Mesothelial cell of epicardium (in vitro differentiated cells): ENCODE measurements at places on chromosomes 1 and 21.

DNA sequence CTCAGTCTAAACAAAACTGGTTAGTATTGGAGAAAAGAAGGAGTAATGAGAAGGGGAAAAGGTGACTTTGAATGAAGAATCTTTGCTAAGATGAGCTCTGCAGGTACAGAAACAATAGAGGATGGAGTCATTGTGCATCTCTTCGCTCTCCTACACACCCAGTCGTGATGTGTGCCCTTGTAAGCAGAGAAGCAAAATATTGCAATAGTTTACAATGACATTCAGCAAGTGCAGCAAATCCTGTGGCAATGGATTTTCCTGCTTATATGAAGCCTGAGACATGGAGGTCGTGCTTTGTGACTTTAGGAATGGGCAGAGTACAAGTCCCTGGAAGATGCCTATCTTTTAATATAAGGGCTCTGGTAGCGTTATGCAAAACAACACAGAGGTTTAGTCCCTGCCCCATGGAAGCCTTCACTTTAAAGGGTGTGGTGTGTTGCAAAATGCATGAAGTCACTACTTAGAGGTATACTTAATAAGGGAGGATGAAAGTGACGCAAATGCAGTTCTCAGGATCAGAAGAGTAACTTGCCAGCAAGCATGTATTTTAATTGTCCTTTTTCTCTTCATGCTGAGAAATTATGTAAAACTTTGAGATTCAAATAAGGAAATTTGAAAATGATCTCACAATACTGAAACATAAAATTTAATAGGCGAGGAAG, 88.0 kb upstream of the IVNS1ABP start:
- H3K36me3 ChIP-seq: no peaks in the 10 kb centered on the region
- no peak overlapping the region for H3K4me3 ChIP-seq
- DNase-seq: no peak
- H3K27ac ChIP-seq: peak overlapping the region; percentile 53
- H3K4me1 ChIP-seq: peaks cover 38% of the 10 kb centered on the region
- H3K27me3 ChIP-seq: no peaks in the 10 kb centered on the region

DNA sequence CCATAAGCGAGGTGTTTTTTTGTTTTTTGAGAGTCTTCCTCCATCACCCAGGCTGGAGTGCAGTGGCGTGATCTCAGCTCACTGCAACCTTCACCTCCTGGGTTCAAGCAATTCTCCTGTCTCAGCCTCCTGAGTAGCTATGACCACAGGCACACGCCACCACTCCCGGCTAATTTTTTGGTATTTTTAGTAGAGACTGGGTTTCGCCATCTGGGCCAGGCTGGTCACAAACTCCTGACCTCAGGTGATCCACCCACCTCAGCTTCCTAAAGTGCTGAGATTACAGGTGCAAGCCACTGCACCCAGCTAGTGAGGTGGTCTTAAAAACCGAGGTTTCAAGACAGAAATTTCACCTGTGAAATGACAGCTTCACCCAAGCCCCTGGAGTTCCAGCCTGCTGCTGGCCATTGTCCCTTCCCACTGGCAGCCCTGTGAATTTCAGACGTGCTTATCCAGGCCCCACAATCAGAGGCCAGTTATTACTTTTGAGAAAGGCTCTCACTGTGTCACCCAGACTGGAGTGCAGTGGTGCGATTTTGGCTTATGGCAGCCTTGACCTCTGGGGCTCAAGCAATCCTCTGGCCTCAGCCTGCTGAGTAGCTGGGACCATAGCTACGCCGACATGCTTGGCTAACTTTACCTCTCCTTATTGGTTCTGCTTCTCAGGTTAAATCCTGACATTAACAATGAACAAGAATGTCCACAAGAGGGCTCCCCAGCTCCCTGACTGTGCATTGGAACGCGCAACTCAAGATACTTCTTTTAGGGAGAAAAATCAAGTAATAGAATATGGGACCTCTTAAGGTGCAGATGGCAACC, 19.4 kb downstream of the ENO1 start:
- peak overlapping the region; percentile 14 for H3K27ac ChIP-seq
- no peak overlapping the region for H3K4me3 ChIP-seq
- peaks cover 3% of the 10 kb centered on the region for H3K4me1 ChIP-seq
- H3K27me3 ChIP-seq: no peaks in the 10 kb centered on the region
- no peak for DNase-seq
- H3K36me3 ChIP-seq: peaks cover 34% of the 10 kb centered on the region

DNA sequence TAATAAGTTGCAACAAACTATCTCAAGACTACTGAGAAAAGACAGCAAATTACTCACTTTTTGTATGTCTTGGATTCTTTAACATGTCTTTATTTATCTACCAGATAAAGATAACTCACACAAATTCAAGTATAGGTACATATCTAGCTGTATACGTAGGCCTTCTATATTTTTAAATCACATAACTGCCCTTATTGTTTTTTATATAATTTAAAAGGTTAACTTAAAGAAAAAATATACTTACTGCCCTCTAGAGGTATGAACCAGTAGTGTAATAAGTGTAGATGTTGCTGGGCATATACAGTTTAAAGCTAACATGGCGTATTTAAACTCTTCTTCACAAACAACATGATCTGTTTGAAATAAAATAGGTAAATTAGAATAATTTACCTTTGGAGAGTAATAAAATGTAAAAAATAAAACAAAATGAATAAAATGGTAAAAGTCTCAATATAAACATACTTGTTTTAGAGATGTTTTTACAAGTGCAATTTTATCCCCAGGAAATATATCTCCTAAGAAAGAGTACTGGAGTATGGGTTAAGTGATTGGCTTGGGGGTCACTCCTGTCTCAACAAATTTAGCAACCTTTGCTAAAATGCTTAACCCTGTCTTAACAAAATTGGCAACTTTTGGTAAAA, 235.2 kb downstream of the KCNT2 start:
- DNase-seq: no peak
- H3K27me3 ChIP-seq: no peaks in the 10 kb centered on the region
- H3K4me3 ChIP-seq: no peak overlapping the region

DNA sequence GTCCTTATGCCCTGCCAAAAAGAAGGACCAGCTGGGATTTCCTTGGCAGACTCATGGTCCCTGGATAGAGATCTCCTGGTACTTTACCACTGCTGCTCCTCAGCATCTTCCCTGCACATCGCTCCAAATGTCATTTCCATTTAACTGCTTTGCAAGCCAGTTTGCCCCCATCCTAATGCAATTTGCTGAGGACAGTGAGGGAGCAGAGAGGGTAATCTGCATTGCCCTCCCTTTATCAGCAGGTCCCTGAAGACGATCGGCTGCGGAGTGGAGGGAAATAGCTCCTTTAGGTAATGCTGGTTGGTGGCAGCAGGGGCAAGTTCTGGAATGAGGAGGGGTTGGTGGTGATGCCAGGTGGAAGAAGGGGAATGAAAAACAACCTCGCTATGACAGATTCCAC, 2.7 kb downstream of the PLXNA2 start:
- no peaks in the 10 kb centered on the region for H3K36me3 ChIP-seq
- no peak for DNase-seq
- no peak overlapping the region for H3K27ac ChIP-seq
- peaks cover 16% of the 10 kb centered on the region for H3K27me3 ChIP-seq

DNA sequence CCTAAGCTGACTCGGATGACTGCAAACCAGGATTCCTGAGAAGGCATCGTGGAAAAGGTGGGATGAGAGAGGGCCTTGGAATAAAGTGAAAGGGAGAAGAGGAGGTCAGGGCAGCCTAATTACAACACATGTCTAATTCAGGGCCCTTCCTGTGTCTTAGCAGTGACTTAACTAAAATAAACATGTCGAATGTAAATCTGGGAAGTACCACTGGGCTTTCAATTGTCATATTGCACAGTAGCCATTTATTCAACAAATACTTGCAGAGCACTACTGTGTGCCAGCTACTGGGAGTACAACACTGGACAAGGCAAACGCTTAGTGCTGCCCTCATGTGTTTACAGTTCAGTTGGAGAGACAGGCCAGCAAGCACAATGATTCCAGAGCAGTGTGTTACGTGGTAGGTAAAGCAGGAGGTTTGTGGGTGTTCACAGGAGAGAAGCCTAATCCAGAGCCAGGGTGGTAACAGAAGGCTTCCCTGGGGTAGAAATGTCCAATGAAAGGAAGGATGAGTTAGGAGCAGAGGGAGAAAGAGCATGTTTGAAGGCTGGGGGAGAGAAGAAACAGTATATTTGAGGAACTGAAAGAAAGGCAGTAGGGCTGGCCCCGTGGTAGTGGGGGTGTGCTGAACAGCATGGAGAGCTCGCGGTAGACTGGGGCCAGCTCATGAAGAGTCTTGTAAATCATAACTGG, 38.0 kb upstream of the RASAL2 start:
- no peaks in the 10 kb centered on the region for H3K36me3 ChIP-seq
- no peak overlapping the region for H3K4me3 ChIP-seq
- H3K4me1 ChIP-seq: peaks cover 44% of the 10 kb centered on the region

- H3K27ac ChIP-seq: no peak overlapping the region
- H3K4me1 ChIP-seq: peaks cover 44% of the 10 kb centered on the region
- peaks cover 3% of the 10 kb centered on the region for H3K36me3 ChIP-seq
- H3K27me3 ChIP-seq: no peaks in the 10 kb centered on the region
- no peak for DNase-seq
Observed at GRCh38 chr1:56202186-56202585, 377.2 kb downstream of the PLPP3 start.

DNA sequence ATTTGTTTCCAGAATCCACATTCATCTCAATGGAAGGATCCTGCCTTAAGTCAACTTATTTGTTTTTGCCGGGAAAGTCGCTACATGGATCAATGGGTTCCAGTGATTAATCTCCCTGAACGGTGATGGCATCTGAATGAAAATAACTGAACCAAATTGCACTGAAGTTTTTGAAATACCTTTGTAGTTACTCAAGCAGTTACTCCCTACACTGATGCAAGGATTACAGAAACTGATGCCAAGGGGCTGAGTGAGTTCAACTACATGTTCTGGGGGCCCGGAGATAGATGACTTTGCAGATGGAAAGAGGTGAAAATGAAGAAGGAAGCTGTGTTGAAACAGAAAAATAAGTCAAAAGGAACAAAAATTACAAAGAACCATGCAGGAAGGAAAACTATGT, 2.6 kb downstream of the GADD45A start:
- peak overlapping the region; percentile 92 for H3K27ac ChIP-seq
- H3K4me3 ChIP-seq: peak overlapping the region; percentile 42

GRCh38 chr1:166189126-166189525, 22.3 kb upstream of the FAM78B start:
- H3K27ac ChIP-seq: no peak overlapping the region
- H3K4me3 ChIP-seq: no peak overlapping the region
- peaks cover 10% of the 10 kb centered on the region for H3K27me3 ChIP-seq
- H3K4me1 ChIP-seq: no peaks in the 10 kb centered on the region
- H3K36me3 ChIP-seq: no peaks in the 10 kb centered on the region
- DNase-seq: no peak

GRCh38 chr21:15098908-15099307, 34.1 kb upstream of the NRIP1 start:
- H3K27me3 ChIP-seq: no peaks in the 10 kb centered on the region
- H3K4me3 ChIP-seq: no peak overlapping the region
- peaks cover 11% of the 10 kb centered on the region for H3K4me1 ChIP-seq
- DNase-seq: no peak
- H3K36me3 ChIP-seq: no peaks in the 10 kb centered on the region
- peak overlapping the region; percentile 8 for H3K27ac ChIP-seq

- no peaks in the 10 kb centered on the region for H3K27me3 ChIP-seq
- no peak overlapping the region for H3K4me3 ChIP-seq
- no peaks in the 10 kb centered on the region for H3K4me1 ChIP-seq
- no peak for DNase-seq
- H3K36me3 ChIP-seq: peaks cover 33% of the 10 kb centered on the region
Observed at GRCh38 chr1:173954179-173954578, 37.1 kb upstream of the SERPINC1 start.

GRCh38 chr1:229028987-229029878, 241.7 kb upstream of the RAB4A start:
- H3K27me3 ChIP-seq: no peaks in the 10 kb centered on the region
- no peaks in the 10 kb centered on the region for H3K36me3 ChIP-seq

- H3K4me1 ChIP-seq: peaks cover 17% of the 10 kb centered on the region
- H3K27me3 ChIP-seq: peaks cover 15% of the 10 kb centered on the region
- no peak for DNase-seq
- peak overlapping the region; percentile 43 for H3K27ac ChIP-seq
Observed at GRCh38 chr1:236051242-236051791, 13.6 kb downstream of the NID1 start.

DNA sequence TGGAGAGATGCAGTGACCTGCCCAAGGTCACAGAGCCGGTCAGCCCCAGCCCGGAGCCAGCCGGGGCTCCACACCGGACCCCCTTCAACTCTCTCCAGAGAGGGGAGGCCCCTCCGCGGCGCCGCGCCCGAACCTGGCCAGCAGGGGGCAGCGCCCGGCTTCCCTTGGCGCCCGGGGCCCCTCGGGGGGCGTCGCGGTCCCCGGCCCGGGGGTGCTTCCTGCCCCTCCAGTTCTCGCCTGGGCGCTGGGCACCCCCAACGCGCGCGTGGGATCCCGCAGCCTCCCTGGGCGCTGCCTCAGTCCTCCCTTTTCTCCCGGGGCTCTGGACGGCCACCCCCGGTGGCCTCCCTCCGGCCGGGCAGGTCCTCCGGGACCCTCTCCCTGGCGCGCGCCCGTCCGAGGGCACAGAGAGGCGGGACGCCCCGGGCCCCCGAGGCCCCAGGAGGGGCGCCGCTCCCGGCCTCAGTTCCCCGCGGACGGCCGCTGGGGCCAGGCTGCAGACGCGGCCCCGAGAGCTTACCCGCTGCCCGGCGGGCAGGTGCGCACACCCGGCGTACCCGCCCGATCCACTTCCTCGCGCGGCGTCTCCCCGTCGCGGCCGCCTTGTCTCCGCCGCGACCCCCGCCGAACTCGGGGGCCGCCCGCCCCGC, 406 bp downstream of the HTR1D start:
- H3K27ac ChIP-seq: no peak overlapping the region
- H3K4me3 ChIP-seq: peak overlapping the region; percentile 56
- DNase-seq: peak; percentile 73
- H3K4me1 ChIP-seq: peaks cover 4% of the 10 kb centered on the region

- peak overlapping the region; percentile 87 for H3K27ac ChIP-seq
- no peak overlapping the region for H3K4me3 ChIP-seq
- no peaks in the 10 kb centered on the region for H3K27me3 ChIP-seq
Observed at GRCh38 chr1:116852910-116853309, 56.8 kb upstream of the PTGFRN start.

- H3K27ac ChIP-seq: no peak overlapping the region
- no peak for DNase-seq
- peaks cover 30% of the 10 kb centered on the region for H3K36me3 ChIP-seq
Observed at GRCh38 chr21:46264690-46265144, 20.7 kb downstream of the MCM3AP start.

DNA sequence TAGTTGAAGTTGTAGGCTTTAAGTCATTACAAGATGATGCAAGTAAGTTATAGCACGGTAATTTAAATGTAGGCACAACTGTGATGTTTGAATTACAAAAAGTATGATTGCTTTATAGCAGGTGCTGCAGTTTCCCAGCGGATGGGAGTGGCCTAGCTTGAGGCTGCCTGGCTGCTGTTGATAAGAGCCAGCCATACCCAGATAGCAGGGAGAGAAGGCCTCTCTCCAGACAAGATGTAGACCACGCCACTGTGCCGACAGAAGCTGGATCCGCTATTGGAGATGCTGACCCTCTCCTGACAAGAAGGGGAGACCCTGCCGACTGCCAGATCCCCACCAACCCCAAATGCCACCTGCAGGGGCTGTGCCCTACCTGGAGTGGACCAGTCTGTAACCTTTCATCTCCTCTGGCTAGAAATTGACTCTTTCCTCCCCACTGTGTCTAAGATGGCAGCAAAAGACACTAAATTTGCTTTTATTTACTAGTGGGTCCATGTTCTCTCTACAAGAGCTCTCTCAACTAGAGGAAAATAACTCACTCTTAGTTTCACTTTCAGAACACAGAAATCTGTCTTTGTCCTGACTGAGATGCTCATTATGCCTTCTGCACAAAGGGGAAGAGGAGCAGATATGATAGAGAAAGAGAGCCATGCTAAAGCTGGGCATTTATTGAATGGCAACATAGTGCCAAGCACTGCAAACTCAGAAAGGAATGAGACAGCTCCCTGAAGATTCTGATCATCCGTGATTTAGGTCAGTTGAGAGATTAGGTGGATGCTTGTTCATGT, 127.9 kb downstream of the URB2 start:
- no peaks in the 10 kb centered on the region for H3K27me3 ChIP-seq
- DNase-seq: no peak
- peaks cover 5% of the 10 kb centered on the region for H3K4me1 ChIP-seq
- H3K4me3 ChIP-seq: no peak overlapping the region
